ENCODE measurements at places on chromosomes 3 and 15.

- DNase-seq: no peak
Measured at GRCh38 chr15:63435204-63435820, 53.7 kb upstream of the CA12 start.

DNA sequence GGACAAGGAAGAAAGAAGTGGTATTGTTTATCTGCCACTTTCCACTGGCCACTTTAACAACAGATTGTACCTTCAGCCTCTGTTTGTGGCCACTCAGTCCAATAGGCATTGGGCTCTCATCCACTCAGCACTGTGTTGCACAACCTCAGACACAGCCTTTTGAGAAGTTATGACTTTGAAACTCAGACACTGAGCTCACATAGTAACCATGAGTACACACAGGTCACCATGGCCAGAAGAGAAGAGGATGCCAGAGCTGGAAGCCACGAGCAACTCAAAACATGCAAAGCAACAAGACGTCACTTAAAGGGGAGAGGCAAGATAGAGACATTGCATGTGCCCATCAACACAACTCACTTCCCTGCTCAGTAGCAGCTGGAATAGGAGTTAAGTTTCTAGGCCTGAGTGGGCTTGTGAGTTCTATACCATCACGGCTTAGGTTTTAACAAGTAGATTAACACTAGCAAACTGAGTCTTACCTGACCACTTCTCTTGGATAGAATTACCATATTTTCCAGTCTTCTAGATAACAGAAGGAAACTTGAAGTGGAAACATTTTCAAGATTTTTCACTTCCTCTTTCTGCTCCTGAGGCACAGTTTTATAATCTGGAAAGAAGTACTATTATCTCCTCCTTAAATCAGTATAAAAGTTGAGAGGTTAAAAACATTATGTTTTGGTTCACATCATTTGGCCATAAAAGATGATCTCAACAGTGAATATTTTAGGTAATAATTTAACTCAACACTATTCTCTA lies 103.5 kb downstream of the IMPG2 start:
- no peak for DNase-seq

GRCh38 chr15:98861188-98861587 lies 146.4 kb downstream of the PGPEP1L start:
- no peak for DNase-seq

GRCh38 chr15:79522656-79523055 lies 90.5 kb downstream of the MINAR1 start:
- DNase-seq: no peak

DNA sequence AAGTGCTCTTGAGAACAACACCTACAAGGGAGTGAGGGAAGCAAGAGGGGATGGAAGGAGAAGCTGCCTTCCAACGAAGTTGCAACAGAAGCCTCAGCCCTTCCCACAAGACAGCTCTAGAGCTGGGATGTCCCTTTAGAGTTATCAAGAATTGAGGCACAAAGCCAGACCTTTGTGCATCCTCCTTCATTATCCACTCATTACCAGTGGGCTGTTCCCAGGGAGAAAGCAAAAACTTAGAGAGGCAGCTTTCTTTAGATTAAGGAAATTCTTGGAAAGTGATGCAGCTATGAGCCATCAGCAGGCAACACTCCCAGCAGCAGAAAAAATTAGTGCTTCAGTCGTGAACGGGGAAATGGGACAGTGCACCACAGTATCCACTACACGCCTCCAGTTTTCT lies 10.6 kb upstream of the CD96 start:
- DNase-seq: no peak

GRCh38 chr15:55546718-55547117 lies 38.7 kb upstream of the DNAAF4 start:
- no peak for DNase-seq

DNA sequence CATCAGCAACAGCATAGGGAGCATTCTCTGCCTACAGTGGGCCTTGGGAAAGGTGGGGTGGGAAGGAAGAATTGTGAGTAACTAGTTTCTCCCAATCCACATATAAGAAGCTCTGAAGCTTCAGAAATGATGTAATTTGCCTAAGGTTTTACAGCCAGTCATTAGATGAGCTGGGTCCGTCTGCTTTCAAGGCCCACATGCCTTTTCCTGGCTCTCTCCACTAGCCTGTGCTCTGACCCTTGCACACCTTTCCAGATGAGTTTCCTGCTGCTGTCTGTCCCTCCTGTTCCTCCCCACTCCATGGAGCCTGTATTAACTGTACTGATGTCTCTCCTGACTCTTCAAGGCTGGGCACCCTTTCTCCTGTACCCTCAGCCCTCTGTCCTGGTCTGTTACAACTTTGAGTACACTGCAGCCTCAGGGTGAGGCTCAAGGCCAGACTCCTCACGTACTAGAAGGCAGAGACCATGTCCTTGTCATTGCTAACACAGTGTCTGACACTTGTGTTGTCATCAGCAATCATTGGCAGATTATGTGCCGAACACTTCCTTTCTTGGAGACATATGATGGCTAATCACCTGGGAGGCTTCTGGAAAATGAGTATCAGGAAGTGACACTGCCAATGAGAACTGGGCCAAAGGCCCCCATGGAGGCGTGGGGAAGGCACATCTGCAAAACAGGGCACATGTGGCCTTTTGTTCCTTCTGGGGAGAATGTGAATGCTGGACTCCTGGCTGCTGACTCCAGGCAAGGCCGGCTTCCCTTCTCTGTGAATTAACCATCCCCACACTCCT lies 6.6 kb downstream of the TM6SF1 start:
- no peak for DNase-seq

DNA sequence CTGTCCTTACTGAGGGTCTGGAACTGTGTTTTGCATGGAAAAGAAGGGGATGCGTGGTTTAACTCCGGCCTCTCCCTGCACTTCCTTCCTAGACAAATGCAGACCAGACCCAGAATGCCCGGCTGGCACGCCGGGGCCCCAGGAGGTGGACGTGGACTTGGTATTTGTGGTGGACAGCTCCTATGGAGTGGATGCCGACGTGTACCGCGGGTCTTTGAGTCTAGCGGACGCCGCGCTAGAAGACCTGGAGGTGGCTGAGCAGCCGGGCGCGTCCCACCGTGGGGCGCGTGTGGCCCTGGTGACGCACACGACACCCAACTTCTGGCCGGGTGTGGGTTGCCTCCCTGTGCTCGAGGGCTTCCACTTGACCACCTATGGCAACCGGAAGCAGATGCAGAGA lies 81.8 kb upstream of the COL6A5 start:
- DNase-seq: no peak

DNA sequence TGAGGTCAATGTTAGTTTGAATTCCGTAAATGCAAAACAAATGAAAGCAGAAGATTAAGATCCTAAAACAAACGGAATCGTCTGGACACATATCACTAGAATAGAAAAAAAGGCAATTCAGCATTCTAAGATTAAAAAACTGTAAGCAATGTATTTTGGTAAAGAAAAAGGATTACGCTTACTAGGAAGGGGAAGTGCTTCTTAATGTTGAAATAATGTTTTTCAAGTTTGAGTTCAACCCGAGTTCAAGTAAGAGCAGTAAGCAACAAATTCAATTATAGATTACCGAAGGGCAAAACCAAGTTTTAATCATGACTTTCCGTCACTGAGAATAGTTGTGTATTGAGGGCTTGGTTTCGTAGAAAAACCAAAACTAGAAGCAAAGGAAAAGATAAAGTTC lies 637 bp downstream of the CIP2A start:
- DNase-seq: no peak

DNA sequence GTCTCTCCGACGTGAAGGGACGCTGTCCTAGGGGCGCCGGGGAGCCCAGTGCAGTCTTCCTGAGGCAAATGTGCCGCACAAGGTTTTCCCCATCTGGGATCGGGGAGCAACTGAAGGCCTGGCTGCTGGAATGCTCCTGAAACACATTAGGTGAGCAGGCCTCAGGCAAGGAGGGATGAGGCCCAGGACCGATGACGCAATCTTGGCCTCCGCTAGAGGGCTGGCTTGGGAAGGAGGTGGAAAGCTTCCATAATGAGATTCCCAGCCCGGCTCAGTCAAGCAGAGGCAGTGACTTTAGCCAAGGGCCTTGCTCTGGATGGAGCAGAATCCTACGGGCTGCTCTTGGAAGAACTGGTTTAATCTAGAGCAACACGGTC lies 50.8 kb downstream of the CPN2 start:
- DNase-seq: no peak

DNA sequence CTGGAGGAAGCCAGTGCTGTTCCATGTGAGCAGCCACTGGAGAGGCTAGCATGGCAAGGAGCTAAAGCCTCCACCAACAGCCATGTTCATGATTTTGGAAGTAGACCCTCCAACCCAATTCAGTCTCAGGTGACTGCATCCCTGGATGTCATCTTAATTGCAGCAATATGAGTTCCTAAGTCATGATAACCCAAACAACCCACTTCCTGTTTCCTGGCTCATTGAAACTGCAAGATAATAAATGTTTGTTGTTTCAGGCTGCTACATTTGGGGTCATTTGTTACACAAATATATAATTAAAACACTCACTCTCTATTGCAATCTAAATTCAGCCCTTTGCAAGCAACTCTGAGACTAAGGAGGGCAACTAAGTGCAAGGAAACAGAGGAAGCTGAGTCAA lies 62.4 kb upstream of the SLC24A5 start:
- no peak for DNase-seq

DNA sequence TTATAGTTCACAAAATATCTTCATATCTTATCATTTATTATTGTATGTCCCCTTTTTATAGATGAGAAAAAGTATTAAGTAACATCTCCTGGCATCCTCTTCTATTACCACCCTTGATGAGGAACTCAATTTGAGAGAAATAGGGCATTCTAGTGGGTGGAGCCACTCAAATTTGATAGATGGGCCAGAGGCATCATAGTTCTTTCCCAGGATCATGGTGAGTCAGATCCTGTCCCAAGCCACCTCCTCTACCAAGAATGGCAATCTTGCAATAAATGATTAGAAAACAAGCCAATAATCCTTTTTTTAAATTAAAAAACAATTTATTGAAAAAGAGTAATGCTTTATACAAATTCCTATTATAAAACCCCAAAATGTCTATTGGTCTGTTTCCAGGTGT lies 16.8 kb downstream of the CLDN1 start:
- no peak for DNase-seq

DNA sequence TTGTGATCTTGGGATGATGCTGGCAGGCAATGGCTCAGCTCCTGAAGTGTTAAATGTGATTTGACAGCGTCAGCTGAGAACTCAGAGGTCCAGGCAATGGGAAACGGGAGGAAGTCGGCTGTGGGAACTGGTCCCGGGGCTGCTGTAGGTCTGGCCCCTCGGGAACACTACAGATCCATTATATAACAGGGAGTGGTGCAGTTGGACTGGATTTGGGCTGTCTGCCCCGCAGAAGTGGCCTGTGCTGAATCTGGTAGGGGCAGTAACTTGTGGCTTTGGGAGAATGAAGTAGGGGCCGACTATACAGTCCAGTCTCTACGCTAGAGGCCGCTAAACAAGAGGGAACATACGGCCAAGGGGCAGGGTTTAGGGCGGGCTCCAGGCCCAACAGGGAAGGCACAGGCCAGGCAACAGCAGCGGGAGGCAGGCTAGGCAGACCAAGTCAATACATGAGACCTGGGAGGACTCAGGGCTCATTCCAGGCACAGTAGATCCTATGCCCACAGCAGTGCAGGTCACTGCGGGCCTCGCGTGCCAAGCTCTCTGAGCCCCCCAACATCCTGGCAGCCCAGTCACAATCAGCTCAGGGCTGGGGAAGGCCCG lies 20.3 kb upstream of the IL16 start:
- DNase-seq: no peak

DNA sequence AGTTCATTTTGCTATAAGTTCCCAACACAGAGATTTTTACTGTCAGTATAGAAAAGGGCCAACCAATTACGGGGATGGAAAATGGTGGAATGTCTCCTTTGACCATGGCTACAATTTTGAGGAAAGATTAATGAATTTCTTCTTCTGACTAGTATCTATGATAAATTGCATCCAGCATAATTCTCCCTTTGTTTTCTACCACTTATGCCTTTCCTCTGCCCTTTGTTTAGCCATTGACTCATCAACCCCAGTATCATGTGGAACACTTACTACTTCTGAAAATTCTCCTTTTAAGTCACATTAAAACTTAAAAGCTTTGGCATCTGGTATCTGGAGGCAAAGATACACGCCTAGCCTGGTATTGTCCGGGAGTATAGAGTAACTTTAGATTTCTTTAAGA lies 92.9 kb upstream of the CADPS start:
- no peak for DNase-seq

- no peak for DNase-seq
Measured at GRCh38 chr3:52118156-52118875, 35.9 kb downstream of the POC1A start.

DNA sequence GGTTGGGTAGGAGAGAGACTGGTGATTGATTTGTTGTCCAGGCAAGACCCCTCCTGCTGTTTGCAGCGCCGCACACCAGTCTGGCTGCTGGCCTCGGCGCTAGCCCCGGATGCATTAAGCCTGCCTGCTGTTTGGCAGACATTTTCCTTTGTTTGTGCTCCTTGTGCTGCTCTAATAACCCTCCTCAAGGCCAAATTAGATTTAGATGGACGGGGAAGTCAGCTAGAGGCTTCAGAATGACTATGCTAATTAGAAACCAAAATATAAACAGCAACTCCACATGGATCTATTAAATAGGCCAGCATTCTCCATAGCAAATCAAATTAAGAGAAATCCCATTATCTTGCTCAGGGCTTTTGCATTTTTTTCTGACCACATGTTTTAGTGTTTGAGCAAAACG lies 445.2 kb downstream of the SQOR start:
- DNase-seq: no peak

DNA sequence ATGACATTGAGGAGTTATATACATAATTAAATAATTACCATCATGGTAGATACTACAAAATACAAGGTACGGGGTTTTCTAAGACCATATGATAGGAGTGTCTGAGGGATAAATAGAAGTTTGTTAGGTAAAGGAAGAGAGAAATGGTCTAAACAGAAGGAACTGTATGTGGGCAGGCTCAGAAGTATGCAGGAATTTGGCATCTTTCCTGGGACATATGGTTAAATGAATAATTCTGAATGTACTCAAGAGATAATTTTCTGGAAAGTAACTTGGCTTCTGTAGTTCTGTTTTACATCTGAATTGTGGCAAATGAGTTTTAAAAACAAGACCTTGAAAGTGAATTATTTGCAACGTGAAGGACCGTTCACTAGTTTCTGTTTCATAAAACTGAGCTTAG lies 17.5 kb downstream of the LMCD1 start:
- no peak for DNase-seq

DNA sequence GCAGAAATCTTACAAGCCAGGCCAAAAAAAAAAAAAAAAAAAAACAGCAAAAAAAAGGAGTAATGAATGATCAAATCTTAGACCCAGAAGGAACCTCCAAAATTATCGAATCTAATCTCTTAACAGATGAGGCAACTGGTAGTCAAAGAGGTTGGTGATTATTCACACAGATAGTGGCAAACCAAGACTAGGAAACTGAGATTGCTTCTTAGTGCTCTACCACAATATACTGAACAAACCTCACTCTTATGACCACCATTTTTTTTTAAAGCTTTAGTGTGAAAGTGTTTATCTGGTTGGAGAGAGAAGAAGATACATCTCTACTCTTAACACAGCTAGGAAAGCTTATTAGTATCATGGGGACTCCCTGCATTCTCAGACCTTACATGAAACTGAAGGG lies 17.3 kb downstream of the ATOSA start:
- DNase-seq: no peak
